ENCODE measurements at places on chromosomes 5 and 9. TPM values are rescaled to one million over a fixed set of nuclear protein-coding genes. Genes with fewer than 3 reads are reported as not detected.

DNA sequence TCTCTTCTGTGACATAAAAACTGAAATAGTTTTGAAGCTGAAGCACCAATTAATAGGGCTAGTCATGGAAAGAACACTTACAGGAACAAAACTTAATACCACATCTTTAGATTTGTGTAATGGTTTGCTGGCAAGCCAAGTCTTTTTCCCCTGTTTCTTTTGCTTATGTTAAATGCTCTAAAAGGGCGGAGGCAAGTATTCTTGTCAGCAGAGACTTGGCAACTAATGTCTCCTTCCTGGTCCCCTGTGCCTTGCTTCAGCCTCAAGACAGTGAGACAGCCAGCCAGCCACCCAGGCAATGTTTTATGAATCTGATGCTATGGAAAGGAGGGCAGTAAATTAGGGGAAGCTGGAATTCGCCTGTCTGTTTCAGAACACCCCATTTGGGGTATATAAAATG is 45.7 kb downstream of the PRRC1 start:
- DNase-seq: no peak

GRCh38 chr9:27110181-27110580 is 1.2 kb downstream of the TEK start:
- no peak for DNase-seq

DNA sequence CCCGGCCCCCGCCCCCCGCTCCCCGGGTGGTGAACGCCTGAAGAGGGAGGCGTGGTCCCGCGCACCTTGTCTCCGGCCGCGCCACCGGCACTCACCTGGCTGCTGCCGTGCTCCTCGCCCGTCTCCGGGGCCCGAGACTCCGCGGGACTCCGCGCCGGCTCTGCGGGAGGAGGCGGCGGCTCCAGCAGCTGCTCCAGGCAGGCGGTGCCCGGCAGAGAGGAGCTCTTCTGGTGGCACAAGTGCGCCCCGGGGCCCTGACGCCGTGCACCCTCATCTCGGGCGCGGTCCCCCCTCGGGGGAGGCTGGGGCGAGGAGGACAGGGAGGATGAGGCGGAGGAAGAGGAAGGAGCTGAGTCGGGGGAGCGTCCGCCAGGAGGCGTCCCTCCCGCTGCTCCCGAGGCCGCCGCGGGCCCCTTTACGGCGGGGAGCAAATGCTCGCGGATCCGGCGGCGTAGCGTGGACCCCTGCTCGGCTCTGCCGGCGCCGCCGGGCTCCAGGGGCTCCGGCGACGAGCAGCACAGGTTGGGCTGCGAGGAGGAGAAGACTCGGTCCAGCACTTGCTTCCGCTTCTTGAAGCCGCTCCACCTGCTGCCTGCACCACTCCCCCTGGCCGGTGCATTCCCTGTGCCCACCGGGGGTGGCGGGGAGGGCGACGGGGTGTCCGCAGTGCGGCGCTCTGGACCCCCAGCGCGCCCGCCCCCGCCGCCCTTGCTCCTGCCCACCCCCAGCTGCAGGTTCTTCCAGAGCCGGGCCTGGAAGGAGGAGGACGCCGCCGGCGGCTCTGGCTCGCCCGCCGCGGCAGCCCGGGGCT is 928 bp downstream of the MCTP1 start:
- peak; percentile 88 for DNase-seq

The PCA3 gene
- polyA plus RNA-seq: 0.46 TPM

DNA sequence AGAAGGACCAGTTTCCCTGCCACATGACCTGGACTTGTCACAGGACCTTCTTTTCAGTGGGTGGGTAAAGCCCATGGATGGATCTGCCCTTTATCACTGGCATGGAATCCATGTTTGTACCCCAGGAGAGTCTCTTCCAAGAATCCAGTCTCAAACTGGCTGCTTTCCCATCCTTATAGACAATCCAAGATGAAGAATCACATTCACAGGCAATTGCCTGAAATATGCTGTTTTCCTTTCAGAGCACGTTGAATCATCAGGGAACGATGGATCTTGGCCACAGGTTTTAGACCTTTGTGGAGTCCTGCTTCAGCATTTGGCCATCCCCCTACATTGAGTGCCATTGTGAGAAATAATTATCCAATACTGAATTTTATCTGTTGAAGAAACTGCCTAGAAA is 319.8 kb downstream of the ASTN2 start:
- DNase-seq: no peak

The CDO1 gene
- polyA plus RNA-seq: 59.8 TPM

The ECSCR gene
- 65.7 TPM for polyA plus RNA-seq

DNA sequence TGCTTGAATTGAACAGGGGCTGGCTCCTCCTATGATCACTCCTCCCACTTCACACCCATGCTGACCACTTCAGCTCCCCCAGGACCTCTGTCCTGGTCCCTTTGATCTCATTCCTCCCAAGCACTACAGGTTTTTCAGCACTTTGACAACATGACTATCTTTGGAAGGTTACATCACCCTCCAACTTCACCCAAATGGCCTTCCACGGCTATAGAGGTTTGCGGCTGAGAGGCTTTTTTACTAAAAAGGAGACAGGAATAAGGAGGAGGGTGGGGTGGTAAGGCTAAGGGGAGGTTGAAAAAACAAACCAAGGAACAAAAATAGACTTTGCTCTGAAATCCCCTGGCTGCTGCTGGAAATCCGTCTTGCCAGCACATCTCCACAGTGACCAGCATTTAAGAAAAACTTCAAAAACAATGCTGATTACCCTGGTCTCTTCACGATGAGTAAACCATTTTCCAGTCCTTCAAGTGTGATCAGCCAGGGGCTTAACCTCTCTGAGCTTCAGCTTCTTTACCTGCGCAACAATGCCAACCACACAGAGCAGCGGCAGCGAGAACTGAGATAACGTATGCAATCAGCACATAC is 102.7 kb downstream of the DPYSL3 start:
- no peak for DNase-seq

Data from left lung (tissue), 14 donors.